Esophagus squamous epithelium (tissue), 5 donors: ENCODE measurements at places on chromosomes 2 and 18. TPM values are rescaled to one million over a fixed set of nuclear protein-coding genes. Genes with fewer than 3 reads are reported as not detected.

The ST6GAL2 gene
- 5.7 TPM for total RNA-seq

- DNase-seq, result no peak
- no peaks in the 10 kb centered on the region for H3K27me3 ChIP-seq
- no peak overlapping the region for H3K27ac ChIP-seq
- H3K36me3 ChIP-seq, result no peaks in the 10 kb centered on the region
- H3K4me1 ChIP-seq, result peaks cover 8% of the 10 kb centered on the region
These were observed 4.9 kb upstream of the IMP4 start for GRCh38 chr2:130337735-130338325.

- no peak overlapping the region for H3K27ac ChIP-seq
- no peak overlapping the region for H3K4me3 ChIP-seq
- H3K27me3 ChIP-seq, result no peaks in the 10 kb centered on the region
- peaks cover 10% of the 10 kb centered on the region for H3K4me1 ChIP-seq
These were observed 3.3 kb downstream of the UGT1A9 start for GRCh38 chr2:233674995-233675394.

The RAX gene
- not detected for total RNA-seq

DNA sequence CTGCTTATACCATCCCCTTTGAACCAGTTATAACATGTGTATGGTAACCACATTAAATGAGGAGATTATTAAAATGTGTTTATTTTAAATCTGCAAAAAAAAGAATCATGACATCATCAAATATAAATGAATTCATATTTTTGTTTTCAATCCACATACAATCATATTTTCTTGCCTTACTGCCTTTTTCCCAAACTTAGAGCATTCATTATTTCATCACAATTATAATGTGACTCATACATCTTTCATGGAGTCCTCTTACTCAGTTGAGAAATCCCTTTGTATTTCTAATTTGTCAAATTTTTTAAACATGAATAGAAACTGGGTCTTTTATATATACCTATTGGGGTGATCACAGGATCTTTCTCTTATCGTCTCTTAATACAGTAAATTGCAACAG, 909.6 kb downstream of the DSC3 start:
- H3K27ac ChIP-seq, result no peak overlapping the region
- H3K4me3 ChIP-seq, result no peak overlapping the region
- no peaks in the 10 kb centered on the region for H3K4me1 ChIP-seq
- no peaks in the 10 kb centered on the region for H3K27me3 ChIP-seq

DNA sequence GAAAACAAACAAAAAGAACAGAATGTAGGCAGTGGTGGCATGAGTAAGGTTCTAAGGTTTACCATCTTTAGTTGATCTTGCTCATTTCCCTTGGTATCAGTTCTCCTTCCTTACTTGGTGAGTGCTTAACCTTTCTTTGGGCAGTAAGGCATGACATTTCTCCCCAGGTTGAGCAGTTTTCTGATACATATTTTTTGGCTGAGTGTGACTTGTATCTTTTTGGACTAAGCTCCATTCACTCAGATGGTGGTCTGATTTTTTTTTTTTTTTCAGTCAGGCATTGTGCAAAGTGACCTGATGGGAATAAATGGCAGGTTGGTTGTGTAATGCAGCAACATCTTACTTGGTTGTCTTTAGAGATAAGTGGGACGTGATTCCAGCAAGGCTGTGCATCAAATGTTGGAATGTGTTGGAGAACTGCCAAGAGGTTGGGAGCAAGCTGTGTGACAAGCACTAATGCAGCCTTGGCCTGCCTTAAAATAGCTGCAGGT, 15.1 kb downstream of the SPTBN1 start:
- H3K4me3 ChIP-seq, result no peak overlapping the region
- peaks cover 44% of the 10 kb centered on the region for H3K4me1 ChIP-seq
- no peak for DNase-seq
- no peaks in the 10 kb centered on the region for H3K27me3 ChIP-seq
- H3K36me3 ChIP-seq, result no peaks in the 10 kb centered on the region
- H3K27ac ChIP-seq, result no peak overlapping the region

DNA sequence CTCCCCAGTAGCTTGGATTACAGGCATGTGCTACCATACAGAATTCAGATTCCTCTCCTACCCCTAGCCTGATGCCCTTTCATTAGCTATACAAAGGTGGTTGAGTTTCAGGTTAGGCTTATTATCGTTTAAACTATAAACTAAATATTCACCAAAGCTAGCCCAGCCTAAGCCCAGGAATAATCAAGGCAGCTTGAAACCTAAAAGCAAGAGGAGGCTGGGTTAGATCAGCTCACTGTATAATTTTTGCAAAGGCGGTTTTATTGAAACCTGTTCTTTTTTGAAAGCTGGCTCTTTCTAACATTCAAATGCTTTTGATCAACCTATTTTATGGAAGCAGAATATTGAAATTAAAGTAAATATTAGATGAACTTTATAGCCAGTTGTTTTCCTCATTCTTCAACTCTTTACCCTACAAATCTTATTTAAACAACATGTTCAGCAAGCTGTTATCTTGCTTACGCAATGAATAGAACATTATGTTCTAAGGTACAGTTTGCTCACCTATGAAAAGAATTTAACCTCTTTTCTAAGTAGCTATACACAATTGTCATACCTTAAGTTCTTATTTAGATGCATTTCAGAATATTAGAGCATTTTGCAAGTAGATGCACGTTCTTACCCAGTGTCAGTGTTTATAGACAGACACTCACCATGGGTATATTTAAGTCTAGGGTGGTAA, 241.6 kb downstream of the NEDD4L start:
- no peaks in the 10 kb centered on the region for H3K36me3 ChIP-seq
- H3K27me3 ChIP-seq, result no peaks in the 10 kb centered on the region
- peak overlapping the region; percentile 53 for H3K27ac ChIP-seq
- no peaks in the 10 kb centered on the region for H3K4me1 ChIP-seq

- DNase-seq, result no peak
- no peak overlapping the region for H3K4me3 ChIP-seq
- no peaks in the 10 kb centered on the region for H3K4me1 ChIP-seq
- H3K27ac ChIP-seq, result no peak overlapping the region
- no peaks in the 10 kb centered on the region for H3K27me3 ChIP-seq
- H3K36me3 ChIP-seq, result no peaks in the 10 kb centered on the region
These were observed 10.3 kb upstream of the ASXL3 start for GRCh38 chr18:33567705-33568104.

The ZDBF2 gene
- 7.1 TPM for total RNA-seq

The ACOXL gene
- total RNA-seq, result not detected

The GLI2 gene
- total RNA-seq, result 2.4 TPM

DNA sequence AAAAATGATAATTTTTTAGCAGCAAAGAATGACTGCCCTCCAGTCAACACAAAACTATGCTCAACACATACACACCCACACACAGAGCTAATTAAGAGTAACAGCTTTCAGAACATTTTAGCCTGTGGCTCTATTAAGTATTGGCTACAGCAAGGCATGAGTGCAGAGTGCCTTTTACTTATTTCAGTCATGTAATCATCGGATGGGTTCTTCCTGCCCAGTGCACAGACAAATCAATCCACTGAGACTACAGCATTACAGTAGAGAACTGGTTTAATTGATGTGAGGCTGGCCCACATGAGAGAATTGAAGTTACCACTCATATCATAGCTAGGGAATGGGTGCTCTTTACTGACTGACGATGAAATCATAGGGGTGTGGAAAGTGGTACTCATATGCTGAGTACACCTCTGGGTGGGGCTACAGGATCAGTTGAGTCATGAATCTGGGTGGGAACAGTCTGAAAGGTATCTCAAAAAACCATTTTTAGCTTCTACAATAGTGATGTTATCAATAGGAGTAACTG, 241.0 kb downstream of the FSIP2 start:
- no peaks in the 10 kb centered on the region for H3K36me3 ChIP-seq
- H3K27ac ChIP-seq, result no peak overlapping the region
- no peak overlapping the region for H3K4me3 ChIP-seq
- no peaks in the 10 kb centered on the region for H3K4me1 ChIP-seq
- H3K27me3 ChIP-seq, result no peaks in the 10 kb centered on the region
- no peak for DNase-seq

The TUBA3E gene
- total RNA-seq, result not detected

DNA sequence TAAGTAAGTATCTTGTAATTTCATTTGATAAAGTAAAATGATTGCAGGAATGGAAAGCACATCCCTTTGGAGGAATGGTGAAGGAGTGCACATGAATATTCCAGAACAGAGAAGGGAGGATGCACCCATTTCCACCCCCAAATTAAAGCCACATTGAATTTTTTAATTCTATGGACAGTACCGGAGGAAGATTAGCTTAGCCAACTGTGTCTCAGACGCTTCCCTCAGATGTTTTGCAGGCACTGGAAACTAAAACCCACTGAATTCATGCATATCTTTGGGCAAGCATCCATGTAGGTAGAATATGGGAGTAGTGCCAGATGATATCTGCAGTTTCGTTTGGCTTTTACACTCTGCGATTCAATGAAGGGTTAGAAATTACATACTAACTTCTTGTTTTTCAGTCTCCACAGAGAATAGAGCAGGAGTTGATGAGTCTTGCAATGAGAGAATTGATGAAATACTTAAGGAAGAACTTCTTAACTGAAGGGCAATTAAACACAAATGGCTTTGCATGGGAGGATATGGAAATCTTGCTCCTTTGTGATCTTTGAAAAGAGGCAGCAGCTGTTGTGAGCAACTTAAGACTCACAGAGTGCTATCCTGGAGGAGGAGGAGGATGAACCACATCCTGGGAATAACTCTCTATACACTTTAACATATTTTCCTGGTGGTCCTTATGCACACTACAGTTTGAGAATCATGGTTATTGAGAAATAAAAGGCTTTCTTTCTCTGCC, 71.7 kb upstream of the MYO3B start:
- DNase-seq, result no peak
- no peaks in the 10 kb centered on the region for H3K4me1 ChIP-seq
- no peaks in the 10 kb centered on the region for H3K36me3 ChIP-seq

DNA sequence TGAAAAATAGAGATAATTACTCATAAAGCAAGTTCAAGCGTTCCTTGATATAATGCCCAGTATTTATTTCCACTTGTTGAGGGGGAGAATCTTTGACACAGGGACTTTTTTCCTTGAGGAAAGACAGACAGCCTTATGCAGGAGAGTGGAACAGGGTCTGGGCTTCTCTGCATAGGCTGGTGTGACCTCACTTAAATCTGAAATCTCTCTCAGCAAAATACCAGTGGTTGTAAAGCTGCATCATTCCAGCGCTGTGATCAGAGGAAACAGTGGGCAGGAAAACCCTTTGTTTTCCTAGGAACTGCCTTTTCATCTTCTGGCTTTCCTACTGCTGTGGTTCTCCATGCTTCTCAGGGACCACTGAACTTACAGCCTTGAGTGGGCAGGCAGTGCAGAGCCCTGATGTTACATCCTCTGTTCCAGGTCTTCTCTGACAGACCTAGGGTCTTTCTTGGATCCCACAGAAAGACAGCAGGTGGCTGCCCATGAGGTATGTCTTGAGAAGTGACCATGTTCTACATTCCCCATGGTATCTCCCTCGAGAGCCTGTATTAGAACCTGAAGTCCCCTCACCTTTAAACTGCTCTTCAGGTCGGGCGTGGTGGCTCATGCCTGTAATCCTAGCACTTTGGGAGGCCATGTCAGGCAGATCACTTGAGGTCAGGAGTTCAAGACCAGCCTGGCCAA, 17.6 kb upstream of the MAP4K4 start:
- H3K4me1 ChIP-seq, result no peaks in the 10 kb centered on the region
- H3K27me3 ChIP-seq, result no peaks in the 10 kb centered on the region
- DNase-seq, result no peak
- no peaks in the 10 kb centered on the region for H3K36me3 ChIP-seq

The CHN1 gene
- 0.30 TPM for total RNA-seq

GRCh38 chr2:24121066-24121465, 2.1 kb downstream of the PFN4 start:
- peaks cover 29% of the 10 kb centered on the region for H3K4me1 ChIP-seq
- H3K4me3 ChIP-seq, result no peak overlapping the region
- H3K27me3 ChIP-seq, result no peaks in the 10 kb centered on the region
- H3K27ac ChIP-seq, result no peak overlapping the region

- H3K4me3 ChIP-seq, result no peak overlapping the region
- H3K36me3 ChIP-seq, result no peaks in the 10 kb centered on the region
- no peaks in the 10 kb centered on the region for H3K4me1 ChIP-seq
These were observed 100.7 kb upstream of the STK39 start for GRCh38 chr2:168348076-168348475.

DNA sequence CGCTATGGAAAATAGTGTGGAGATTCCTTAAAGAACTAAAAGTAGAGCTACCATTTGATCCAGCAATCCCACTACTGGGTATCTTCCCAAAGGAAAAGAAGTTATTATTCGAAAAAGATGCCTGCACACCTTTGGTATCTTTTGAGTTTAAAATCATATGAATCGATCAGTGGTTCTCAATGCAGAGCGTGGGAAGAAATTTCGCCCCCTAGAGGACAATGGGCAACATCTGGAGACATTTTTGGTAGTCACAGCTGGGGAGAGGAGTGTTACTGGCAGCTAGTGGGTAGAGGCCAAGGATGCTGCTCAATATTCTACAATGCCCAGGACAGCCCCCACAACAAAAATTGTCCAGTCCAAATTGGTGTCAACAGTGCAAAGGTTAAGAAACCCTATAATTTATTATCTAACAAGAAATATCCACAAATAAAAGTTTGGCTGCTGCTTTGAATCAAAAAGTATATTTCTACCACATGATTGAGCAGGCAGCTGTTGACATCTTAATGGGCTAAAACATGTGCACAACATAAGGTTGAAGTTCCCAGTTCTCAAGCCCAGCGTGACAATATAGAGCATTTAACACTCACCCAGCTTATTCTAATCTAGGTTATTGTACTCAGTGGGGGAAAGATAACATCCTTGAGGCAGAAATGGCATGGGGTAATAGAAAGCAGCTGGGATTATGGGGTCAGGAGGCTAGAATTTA, 425.7 kb downstream of the LRATD1 start:
- H3K27me3 ChIP-seq, result no peaks in the 10 kb centered on the region
- H3K27ac ChIP-seq, result no peak overlapping the region
- no peak for DNase-seq

The PXDN gene
- 0.72 TPM for total RNA-seq

- peaks cover 5% of the 10 kb centered on the region for H3K4me1 ChIP-seq
- no peak overlapping the region for H3K4me3 ChIP-seq
- DNase-seq, result no peak
- H3K27me3 ChIP-seq, result no peaks in the 10 kb centered on the region
- no peaks in the 10 kb centered on the region for H3K36me3 ChIP-seq
These were observed 148.0 kb upstream of the ALPP start for GRCh38 chr2:232230560-232230959.

GRCh38 chr2:46062637-46063412, 234.4 kb upstream of the EPAS1 start:
- H3K4me1 ChIP-seq, result peaks cover 14% of the 10 kb centered on the region
- no peak for DNase-seq
- peak overlapping the region; percentile 53 for H3K27ac ChIP-seq

The APLF gene
- total RNA-seq, result 3.2 TPM

The GNAL gene
- total RNA-seq, result 2.6 TPM

The LRRFIP1 gene
- total RNA-seq, result 84.9 TPM

DNA sequence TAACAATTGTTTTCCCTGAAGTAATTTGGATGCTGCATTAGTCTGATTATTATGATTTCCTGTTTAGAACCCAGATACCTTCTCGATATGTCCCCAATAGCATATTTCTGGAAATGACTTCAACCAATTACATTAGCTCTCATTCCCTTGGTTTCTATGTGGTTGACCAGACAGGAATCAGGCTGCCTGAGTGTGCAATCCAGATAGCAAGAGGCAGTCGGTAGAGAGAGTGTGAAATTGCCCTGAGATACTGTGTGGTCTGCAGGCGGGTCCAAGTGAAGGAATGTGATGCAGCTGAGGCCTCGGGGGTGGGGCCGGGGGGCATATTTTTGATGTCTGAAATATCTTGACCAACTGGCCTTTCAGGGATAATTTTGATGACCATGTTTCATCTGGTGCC, 143.9 kb upstream of the ITGA6 start:
- H3K27me3 ChIP-seq, result no peaks in the 10 kb centered on the region
- no peak for DNase-seq
- no peaks in the 10 kb centered on the region for H3K36me3 ChIP-seq
- peaks cover 6% of the 10 kb centered on the region for H3K4me1 ChIP-seq
